ENCODE measurements at places on chromosomes 12 and 14. TPM values are rescaled to one million over a fixed set of nuclear protein-coding genes. Genes with fewer than 3 reads are reported as not detected.

- no peak for DNase-seq
These were observed 26.9 kb upstream of the RXYLT1 start for GRCh38 chr12:63752841-63753240.

GRCh38 chr14:95319312-95320077 is at the start of gene CLMN:
TSS of gene CLMN (minus strand) at chr14:95319908. CDS start at chr14:95319792, 116 bp downstream.
- DNase-seq: peak; percentile 43

GRCh38 chr12:38911611-38912010 is 6.2 kb upstream of the CPNE8 start:
- no peak for DNase-seq

CELA1 gene
- total RNA-seq: not detected

- no peak for DNase-seq
These were observed 195.4 kb upstream of the C14orf180 start for GRCh38 chr14:104383996-104384775.

DNA sequence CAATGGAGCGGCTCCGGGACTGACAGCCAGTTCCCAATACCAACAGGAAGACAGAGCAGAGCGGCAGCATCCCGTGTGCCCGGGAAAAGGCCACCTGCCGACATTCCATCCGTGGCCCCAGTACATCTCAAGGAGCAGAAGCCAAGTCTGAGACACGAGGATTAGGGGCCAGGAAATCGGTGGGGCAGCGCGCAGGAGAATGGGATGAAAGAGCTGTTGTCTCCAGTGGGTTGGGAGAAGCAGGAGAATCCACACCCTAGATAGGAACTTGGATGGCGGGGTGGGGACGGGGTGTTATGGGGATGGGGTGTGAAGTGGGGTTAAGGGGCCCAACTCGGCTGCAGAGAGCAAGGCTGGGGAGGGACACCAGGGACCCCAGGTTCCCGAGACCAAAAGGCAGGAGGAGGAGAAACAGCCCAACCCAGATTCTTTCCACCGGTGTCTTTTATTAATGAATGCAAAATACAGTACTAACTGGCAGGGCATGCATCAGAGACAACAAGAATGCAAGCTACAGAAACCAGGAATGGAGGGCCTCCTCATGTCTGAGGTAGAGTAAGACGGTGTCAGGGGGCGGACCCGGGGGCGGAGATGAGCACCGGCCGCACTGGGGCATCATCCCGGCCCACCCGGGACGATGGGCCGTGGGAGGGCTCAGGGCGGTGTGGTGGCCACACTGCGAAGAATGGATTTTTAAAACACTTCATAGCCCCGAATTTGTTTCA is 50.3 kb downstream of the BEGAIN start:
- no peak for DNase-seq

AP4S1 gene
- total RNA-seq: 12.9 TPM

- no peak for DNase-seq
These were observed 368.4 kb downstream of the ATP23 start for GRCh38 chr12:58309806-58310205.

DNA sequence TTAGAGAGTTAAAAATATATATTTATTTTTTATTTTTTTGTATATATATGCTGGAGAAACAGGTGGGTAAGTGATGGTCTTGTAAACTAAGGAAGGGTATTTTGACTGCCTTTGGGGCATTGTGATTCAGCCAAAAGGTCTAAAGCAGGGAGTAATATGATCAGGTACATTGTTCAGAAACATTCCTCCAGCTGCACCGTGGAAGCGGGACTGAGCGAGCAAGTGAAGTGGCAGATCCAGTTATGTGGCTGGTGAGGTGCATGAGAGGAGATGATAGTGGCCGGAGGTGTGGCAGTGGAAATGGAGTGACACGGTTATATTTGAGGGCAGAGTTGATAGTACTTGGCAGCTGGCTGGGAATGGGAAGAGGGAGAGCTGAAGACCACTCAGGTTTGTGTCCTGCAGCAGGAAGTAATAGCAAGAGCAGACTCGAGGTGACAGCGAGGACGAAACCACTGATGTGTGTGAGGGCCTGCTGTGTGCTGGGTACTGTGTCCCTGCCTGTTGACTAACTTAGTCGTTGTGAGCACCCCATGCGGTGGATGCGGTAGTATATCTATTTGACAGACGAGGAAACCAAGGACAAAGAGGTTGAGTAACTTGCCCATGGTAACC is 39.2 kb downstream of the EID3 start:
- DNase-seq: no peak

GARIN6 gene
- not detected for total RNA-seq

- DNase-seq: no peak
These were observed 6.1 kb upstream of the LRTM2 start for GRCh38 chr12:1814266-1814665.

DNA sequence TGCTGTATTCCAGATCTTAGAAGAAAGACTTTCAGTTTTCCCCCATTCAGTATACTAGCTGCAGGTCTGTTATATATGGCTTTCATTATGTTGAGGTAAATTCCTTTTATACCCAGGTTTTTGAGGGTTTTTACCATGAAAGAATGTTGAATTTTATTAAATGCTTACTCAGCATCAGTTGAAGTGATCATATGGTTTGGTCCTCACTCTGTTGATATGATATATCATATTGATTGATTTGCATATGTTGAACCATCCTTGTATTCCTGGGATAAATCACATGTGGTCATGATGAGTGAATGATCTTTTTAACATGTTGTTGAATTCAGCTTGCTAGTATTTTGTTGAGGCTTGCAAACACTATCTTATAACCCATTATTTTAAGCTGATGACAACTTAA is 96.7 kb downstream of the TRMT5 start:
- DNase-seq: no peak

RNFT2 gene
- total RNA-seq: 32.1 TPM

GRCh38 chr14:24428628-24429394 is 657 bp downstream of the CBLN3 start:
- no peak for DNase-seq

CHGA gene
- total RNA-seq: 1,495 TPM

- DNase-seq: no peak
These were observed 41.1 kb downstream of the BRMS1L start for GRCh38 chr14:35867280-35867629.

GRCh38 chr14:104361101-104361591 is 218.4 kb upstream of the C14orf180 start:
- no peak for DNase-seq

PMCH gene
- not detected for total RNA-seq

DNA sequence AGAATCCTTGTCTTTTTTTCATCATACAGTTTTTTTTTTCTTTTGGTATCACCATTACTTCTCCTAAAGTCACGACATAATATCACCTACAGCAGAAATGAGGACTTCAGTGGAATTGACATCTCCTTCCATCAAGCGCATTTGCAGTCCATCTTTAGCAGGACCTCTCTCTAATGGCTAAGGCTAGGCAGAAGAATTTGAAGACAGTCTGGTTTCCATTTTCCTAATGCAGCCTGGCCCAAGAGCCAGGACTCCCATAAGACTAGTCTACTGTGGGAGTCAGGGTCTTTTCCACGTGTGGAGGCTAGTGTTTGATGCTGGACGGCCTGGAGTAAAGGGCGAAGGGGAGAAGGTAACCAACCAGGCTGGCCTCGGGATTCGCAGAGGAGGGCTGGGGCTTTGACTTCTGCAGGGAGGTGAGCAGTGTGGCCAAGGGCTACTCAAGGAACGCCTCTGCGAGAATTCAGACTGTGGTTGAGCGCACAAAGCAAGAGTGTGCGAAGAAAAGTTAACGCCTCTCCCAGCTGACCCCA is 769 bp upstream of the ZNF740 start:
- peak; percentile 26 for DNase-seq

GPR132 gene
- total RNA-seq: 0.69 TPM

GRCh38 chr14:33792009-33792719 is 158.7 kb downstream of the EGLN3 start:
- no peak for DNase-seq

DNA sequence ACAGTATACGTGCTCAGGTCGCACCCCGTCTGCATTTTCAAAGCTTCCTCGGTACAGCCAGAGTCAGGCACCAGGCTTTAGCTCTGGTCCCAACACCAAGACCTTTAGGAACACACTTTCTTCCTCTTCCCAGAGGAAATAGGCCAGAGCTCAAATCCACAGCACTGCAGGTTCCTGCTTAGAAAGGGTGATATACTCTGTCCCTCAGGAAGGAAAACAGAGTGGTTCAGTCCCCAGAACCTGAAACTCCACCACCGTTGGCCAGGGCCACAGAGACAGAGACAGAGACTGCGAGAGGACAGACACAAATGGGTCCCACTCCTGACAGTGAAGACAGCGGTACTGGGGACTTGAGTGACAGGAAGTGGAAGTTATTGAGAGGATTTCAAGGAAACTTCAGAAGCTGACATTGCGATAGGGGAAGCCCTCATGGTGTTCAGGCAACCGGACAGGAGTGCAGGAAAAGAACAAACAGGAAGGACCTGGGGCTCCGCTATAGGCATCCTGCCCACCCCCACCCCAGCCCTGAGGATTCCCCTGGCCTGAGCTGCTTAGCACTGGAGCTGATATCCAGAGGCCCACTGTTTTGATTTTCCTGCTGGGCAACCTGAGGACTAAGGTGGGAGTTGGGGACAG is 5.5 kb upstream of the KRT8 start:
- DNase-seq: no peak

DNA sequence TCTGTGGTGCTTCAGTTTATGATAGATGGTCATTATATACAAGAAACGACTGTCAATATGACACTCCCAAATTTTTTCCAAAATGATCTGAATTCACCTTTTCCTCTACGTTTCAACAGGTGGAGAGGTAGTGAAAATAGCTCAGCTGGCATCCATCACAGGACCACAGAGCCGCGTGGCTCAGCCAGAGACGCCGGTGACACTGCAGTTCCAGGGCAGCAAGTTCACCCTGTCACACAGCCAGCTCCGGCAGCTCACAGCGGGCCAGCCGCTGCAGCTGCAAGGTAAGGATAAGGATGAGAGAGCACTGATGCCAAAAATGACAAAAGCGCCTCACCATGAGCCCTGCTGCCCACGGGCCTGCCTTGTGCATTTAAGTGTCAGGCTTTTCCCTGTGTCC is 73.9 kb downstream of the EP400 start:
- DNase-seq: no peak

GRCh38 chr14:46369391-46369790 is 282.2 kb downstream of the RPL10L start:
- no peak for DNase-seq

GRCh38 chr12:54376596-54376995 is 7.9 kb downstream of the ZNF385A start:
- DNase-seq: no peak

LYZ gene
- 11.1 TPM for total RNA-seq

P2RX2 gene
- total RNA-seq: 0.19 TPM

DNA sequence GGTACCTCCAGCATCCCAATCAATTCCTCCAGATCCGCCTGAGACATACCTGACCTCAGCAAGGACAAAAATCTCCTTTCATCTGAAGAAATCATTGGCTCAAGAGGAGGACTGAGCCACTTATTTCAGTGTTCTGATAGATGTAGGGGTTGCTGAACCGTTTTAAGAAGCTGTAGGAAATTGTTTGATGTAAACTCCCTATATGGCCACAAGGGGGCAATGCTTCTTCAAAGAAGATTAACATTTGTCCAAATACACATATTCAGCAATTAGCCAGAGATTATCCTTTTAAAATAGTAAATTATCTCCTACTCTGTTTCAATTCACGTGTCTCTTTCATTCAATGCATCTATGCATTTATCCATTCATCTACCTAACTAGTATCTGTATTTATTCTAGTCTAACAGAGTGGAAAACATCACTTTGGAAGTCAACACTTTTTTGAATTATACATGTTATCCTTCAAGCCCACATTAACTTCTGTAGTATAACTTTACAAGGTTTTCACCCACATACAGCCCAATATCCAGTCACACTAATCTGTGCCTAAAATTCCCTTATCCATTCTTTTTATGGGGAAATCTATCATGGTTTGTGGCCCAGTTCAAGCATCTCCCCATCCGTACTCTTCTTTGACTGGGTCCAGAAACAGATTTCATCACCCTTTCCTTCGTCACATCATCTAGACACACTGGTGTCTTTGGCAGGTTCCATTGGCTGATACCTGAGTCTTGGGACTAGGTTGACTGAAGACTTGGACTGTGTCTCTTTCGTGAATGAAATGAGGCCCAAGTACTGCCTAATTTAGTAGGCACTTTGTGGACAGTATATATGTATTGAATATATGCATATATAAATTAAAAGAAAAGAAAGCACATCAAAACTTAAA is 411.0 kb upstream of the OR4E1 start:
- no peak for DNase-seq

DNA sequence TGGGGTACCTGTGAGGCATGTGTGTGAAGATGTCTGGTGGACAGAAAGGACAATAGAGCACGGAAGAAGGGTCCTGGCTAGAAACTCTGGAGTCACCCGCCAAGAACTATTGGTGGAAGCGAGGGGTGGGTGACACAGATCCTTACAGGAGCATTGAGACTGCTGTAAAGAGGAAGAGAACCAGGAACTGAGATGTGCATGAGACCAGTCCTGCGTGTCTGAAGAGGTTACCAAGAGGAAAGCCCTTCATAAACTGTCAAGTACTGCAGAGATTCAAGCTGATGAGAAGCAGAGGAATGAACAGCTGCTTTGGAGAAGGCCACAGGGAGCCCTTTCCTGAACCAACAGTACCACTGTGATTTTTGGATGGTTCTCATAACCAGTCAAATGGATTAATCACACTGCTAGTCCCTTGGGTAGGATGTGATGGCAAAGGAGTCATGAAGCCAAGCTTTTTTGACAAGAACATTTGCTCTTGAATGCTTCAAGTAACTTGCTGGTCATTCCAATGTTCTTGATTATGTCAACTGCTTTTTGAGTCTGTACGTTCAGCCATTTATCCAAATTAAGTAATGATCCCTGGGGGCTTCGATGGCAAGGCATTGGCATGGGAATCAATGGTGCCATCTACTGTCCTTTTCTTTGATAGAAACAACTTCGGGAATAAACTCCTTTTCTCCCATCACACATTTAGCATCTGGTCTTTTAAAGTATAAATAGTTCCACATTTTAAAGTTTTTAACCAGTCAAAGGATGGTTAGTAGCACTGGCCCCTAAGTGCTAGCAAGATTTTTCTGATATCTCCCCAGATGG is 42.9 kb downstream of the GPR135 start:
- no peak for DNase-seq

TSPAN9 gene
- total RNA-seq: 30.9 TPM

DNA sequence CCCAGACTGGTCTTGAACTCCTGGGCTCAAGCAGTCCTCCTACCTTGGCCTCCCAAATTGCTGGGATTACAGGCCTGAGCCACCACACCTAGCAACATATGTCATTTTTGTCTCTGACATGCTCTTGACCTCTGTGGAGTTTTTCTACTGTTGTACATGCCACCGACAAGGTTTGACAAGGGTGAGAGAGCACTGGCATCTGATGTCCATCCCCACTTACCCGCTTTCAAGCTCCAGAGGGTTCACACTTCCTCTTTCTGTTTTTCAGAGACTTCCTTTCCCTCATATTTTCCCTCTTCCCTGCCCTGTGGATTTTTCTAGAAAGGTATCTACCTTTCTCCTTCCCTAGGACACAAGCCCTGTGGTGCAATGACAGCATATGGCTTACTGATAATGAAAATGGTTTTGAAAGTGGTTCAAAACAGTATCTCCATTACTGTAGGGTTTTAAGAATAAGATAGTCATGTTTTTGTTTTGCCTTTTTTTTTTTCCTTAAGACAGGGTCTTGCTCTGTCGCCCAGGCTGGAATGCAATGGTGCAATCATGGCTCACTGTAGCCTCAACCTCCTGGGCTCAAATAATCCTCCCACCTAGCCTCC is 27.7 kb upstream of the PLEKHG3 start:
- no peak for DNase-seq

LRFN5 gene
- 0.46 TPM for total RNA-seq

Measured in progenitor cell of endocrine pancreas (in vitro differentiated cells).